ENCODE measurements at places on chromosomes 6 and 20.

- DNase-seq = peak; percentile 46
Measured at GRCh38 chr6:149075616-149076354, 241.7 kb upstream of the TAB2 start.

GRCh38 chr6:162058281-162058875 is 669.2 kb downstream of the PRKN start:
- DNase-seq = no peak

- DNase-seq = peak; percentile 41
Measured at GRCh38 chr20:32004963-32005362, 5.3 kb upstream of the CCM2L start.

DNA sequence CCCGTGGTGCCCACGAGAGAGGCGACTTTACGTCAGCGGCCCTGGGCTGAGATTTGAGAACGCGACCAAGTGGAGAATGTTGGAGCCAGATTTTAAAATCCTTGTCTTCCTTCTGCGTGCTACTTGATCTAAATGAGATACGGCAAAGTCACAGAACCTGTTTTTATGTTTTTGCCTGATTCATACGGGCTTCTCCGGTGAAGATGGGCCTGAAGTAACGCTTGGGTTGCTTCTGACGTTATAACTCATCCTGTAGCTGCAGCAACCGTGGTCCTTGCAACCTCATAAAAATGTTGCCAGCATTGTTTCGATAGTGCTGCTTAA is 462 bp upstream of the SLC35B3 start:
- DNase-seq = no peak

DNA sequence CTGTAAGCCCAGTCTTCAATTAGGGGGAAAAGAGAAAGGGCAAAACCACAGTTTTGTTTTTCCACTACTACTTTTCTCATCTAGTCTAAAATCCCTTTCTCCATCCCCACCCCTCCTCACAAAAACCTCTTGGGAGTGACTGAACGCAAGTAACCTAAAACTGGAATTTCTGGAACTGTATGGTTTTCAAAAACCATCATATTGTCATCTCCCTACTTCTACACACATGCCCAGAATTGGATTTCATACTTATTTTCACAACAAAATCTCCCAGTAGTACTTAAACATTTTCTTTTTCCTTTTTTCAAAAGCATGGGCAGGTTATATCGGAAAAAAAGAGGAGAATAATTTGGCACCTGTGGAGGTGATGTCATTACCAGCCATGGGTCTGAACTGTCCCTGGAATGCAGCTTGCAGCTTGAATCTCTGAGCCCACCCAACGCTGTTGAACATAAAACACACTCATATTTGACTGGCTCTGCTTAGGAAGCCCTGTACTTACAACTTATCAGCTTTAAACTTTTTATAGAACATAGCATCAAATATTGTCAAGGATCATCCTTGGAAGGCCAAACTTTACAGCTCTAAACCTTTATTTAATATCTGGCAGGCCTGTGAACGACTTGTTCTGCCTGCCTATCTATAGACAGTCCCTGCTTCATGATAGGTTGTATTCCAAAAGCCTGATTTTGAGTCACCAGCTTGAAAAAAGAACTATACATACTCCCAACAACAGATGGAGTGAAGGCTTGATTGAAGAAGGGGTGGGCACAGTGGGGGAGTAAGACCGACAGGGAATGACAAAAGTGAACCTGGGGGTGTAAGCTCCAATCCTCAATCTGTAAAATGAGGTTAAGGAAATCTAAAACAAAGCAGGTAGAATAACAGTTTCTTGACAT is 59.3 kb downstream of the EPB41L2 start:
- no peak for DNase-seq

DNA sequence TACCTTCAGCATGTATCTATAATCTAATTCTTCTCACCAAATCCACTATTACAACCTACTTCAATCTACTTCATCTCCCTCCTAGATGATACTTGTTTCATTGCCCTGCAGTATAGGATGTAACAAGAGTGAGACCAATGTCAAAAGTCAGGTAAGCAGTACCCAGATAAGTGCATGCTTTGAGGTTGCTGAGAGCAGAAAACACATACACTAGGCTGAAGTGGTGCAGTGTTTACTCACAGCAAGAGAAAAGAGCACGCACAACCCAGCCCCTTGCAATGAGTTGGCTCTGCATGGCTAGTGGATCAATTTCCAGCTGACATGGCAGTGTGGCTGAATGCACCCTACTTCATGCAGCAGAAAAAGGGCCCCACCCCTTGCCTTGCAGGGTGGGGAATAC is 199.9 kb downstream of the EPHA7 start:
- DNase-seq = no peak
